ENCODE measurements at places on chromosomes 12 and 14. TPM values are rescaled to one million over a fixed set of nuclear protein-coding genes. Genes with fewer than 3 reads are reported as not detected.

GRCh38 chr14:74202113-74202512 is 37.1 kb upstream of the VSX2 start:
- H3K36me3 ChIP-seq: peaks cover 7% of the 10 kb centered on the region
- H3K27me3 ChIP-seq: no peaks in the 10 kb centered on the region
- no peaks in the 10 kb centered on the region for H3K4me1 ChIP-seq
- no peak for DNase-seq

The INHBC gene
- total RNA-seq: not detected

The TAS2R14 gene
- 1.2 TPM for total RNA-seq

The IGFBP6 gene
- total RNA-seq: 347 TPM

The KRT80 gene
- total RNA-seq: 3.8 TPM

DNA sequence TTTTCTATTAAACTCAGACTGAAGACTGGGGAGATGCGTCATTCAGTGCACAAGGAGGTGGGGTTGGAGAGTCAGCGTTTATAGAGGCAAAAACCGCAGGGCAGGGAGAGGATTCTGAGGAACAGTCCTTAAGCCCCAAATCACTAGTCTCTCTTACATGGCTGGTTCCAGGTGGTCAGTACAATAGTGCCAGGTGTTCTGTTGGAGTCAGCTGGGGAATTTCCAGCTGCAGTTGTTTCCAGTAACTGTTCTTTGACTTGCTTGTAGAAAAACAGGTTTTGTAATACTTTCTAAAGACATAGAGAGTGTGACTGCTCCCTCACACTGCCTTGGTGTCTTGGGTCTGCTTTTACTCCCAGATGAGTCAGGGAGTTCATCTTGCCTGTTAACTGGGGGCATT is 192.2 kb downstream of the TMTC3 start:
- no peaks in the 10 kb centered on the region for H3K27me3 ChIP-seq
- no peak for DNase-seq
- H3K36me3 ChIP-seq: peaks cover 4% of the 10 kb centered on the region
- H3K27ac ChIP-seq: no peak overlapping the region
- peaks cover 43% of the 10 kb centered on the region for H3K4me1 ChIP-seq

The NELL2 gene
- total RNA-seq: not detected

The GLRX5 gene
- total RNA-seq: 46.3 TPM

The PLBD1 gene
- total RNA-seq: not detected

GRCh38 chr12:19491863-19492262 is 52.6 kb downstream of the AEBP2 start:
- H3K36me3 ChIP-seq: peaks cover 5% of the 10 kb centered on the region
- peaks cover 29% of the 10 kb centered on the region for H3K4me1 ChIP-seq
- peak overlapping the region; percentile 3 for H3K4me3 ChIP-seq
- DNase-seq: peak; percentile 52
- H3K27me3 ChIP-seq: peaks cover 3% of the 10 kb centered on the region

DNA sequence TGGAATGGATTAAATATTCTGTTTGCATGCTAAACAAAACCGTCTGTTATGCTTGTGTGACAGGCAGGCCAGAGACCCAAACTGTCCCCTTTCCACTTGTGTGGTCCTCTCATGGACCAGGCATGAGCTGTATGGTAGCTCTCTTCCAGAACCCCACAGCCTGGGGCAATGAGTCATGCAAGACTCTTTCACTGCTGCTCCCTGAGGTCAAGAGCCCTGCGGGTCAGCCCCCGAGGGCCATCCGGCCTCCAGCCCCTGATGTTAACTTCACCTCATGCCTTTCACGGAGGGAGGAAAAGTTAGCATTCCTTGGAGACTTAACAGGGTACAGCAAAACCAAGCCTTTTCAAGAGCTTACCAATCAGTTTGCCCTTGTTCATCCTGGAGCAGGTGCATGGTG is 239.1 kb upstream of the DIO3 start:
- no peak overlapping the region for H3K27ac ChIP-seq
- H3K36me3 ChIP-seq: 0 out of 2 replicates have a peak, but pooled peaks cover 5% of the 10 kb centered on the region
- DNase-seq: no peak
- no peak overlapping the region for H3K4me3 ChIP-seq
- H3K27me3 ChIP-seq: peaks cover 4% of the 10 kb centered on the region

The LPAR5 gene
- not detected for total RNA-seq

GRCh38 chr14:100864960-100865681 is 38.4 kb downstream of the RTL1 start:
- H3K27ac ChIP-seq: peak overlapping the region; percentile 87
- peak; percentile 71 for DNase-seq
- peaks cover 23% of the 10 kb centered on the region for H3K27me3 ChIP-seq
- peak overlapping the region; percentile 59 for H3K4me3 ChIP-seq

DNA sequence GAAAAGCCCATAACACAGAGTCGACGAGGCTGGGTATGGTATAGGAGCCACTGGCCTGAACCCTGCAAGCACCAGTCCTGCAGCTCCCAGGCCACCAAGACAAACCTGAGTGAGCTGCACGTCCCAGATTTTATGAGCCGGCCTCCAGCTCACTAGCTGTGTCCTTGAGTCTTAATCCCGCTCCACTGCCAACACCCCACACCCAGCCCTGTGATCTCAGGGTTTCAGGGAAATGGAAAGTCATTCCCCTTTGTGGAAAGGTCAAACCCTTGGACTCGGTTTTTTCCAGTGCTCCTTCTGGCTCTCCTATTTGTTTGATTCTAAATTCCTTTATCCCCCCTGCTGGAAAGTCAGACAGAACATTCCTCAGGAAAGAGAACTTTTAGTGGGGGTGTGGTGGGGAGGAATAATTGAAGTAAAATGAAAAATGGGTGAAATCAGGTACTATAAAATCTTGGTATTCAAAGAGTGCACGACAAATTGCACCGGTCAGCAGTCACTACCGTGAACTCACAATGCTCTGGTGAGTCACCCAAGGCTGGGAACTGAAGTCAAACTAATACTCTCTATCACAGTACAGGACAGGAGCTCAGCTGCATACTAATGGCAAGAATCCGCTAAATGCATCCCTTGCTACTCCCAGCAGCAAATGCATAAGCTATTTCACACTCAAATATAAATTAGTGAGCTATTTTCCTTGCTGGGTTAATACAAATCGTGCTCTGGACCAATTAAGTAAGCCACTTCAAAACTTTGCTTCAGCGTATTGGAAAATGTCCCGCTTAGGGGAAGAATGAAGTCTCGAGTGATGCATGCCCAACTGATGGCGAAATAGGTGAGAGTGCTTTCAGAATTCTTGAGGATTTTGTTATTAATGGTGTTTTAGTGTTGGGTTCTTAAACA is 9.0 kb downstream of the PITPNM2 start:
- DNase-seq: peak; percentile 61
- peaks cover 44% of the 10 kb centered on the region for H3K4me1 ChIP-seq
- H3K4me3 ChIP-seq: peak overlapping the region; percentile 61
- H3K27me3 ChIP-seq: peaks cover 15% of the 10 kb centered on the region

The CLEC6A gene
- total RNA-seq: not detected

DNA sequence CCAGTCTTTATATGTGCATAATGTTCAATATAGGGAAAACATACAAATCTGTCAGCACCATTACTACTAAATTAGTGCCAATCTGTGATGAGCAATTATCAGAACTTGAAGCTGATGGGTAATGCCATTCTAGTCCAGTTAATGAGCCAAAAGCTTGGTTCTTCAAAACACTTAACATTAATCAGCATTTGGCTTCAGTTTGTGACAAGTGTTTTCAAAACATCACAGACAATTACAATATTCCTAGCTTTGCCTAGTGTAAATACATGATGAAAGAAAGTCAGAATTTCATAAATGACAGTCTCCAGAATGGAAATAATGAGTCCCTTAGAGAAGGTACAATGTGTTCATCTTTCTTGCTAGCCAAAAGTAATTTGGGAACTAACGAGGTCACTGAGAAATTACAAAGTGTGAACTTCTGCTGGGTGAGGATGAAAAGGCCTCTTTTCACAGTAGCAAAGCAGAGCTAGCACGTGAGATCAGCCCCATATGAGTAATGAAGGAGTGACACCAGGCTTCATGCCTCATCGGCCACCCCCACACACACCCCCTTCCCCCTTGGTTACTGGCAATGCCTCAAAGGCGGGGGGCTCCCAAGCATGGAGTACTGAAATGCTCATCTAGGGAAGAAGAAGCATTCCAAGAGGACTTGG is 180.6 kb upstream of the EEA1 start:
- no peaks in the 10 kb centered on the region for H3K36me3 ChIP-seq
- peak overlapping the region; percentile 56 for H3K4me3 ChIP-seq
- no peaks in the 10 kb centered on the region for H3K27me3 ChIP-seq
- peak overlapping the region; percentile 53 for H3K27ac ChIP-seq
- H3K4me1 ChIP-seq: peaks cover 76% of the 10 kb centered on the region

DNA sequence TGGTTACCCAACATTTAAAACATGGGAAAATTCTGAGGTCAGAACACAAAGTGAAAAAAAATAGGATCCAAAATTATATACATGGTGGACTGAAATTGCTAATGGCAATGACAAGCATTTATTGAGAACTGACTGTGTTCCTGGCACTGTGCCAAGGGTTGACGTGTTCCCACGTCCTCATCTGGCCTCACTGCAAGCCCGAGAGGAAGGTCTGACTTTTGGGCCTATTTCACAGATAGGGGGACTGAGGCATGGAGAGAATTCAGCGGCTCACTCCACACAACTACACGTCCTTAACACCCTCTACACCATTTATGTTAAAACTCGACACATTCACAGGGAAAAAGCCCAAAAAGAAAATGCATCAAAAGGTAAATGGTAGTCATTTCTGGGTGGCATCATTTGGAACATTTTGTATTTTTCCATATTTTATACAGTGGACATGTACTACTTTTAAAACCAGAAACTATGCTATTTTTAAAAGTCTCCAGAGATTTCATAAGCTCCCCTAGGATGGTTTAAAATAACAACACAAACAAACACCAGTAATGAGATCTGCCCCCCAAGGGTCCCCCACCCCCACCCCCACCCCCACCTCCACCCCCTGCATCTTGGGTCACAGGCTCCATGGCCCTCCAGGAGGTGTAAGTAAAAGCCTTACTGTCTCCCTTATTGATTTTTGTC is 27.7 kb downstream of the CLMN start:
- no peaks in the 10 kb centered on the region for H3K36me3 ChIP-seq
- no peak overlapping the region for H3K4me3 ChIP-seq
- H3K27me3 ChIP-seq: peaks cover 1% of the 10 kb centered on the region
- H3K27ac ChIP-seq: no peak overlapping the region
- no peak for DNase-seq

DNA sequence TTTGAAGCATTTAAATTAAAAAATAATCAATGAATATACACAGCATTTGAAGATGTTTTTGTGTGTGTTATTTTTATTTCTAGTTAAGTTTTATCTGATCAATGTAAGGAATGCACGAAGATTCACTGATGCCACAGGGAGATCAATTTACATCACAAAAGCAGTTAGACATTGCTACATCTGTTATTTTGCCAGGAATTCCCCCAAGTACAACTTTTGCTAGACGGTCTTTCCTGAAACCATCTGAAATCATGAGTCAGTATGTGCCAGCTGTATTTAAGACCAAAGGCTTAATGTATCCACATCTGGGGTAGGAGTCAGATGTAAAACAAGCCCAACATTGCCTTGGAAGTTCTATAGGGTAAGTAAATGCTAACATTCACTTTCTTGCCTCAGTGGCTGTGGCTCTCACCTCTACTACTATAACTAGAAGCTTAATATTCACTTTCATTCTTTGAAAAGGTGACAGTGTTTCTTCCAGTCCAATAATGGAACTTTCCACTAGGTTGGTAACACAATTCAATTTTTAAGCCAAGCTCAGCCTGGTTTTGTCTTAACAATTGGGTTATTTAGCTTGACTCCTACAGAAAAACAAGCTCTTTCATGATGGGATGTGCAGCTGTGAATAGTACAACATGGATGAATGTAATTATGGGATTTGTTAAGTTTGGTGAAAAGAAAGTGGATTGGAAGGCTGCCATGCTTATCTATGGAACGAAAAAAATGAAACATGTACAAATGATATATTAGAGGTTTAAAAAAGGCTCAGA is 385.4 kb upstream of the TMEM132C start:
- H3K36me3 ChIP-seq: peaks cover 3% of the 10 kb centered on the region
- H3K27ac ChIP-seq: no peak overlapping the region
- no peak for DNase-seq
- H3K4me1 ChIP-seq: no peaks in the 10 kb centered on the region
- H3K4me3 ChIP-seq: no peak overlapping the region

- DNase-seq: no peak
- H3K4me3 ChIP-seq: no peak overlapping the region
- H3K36me3 ChIP-seq: peaks cover 25% of the 10 kb centered on the region
These were observed 49.8 kb downstream of the NUAK1 start for GRCh38 chr12:106088811-106089485.

DNA sequence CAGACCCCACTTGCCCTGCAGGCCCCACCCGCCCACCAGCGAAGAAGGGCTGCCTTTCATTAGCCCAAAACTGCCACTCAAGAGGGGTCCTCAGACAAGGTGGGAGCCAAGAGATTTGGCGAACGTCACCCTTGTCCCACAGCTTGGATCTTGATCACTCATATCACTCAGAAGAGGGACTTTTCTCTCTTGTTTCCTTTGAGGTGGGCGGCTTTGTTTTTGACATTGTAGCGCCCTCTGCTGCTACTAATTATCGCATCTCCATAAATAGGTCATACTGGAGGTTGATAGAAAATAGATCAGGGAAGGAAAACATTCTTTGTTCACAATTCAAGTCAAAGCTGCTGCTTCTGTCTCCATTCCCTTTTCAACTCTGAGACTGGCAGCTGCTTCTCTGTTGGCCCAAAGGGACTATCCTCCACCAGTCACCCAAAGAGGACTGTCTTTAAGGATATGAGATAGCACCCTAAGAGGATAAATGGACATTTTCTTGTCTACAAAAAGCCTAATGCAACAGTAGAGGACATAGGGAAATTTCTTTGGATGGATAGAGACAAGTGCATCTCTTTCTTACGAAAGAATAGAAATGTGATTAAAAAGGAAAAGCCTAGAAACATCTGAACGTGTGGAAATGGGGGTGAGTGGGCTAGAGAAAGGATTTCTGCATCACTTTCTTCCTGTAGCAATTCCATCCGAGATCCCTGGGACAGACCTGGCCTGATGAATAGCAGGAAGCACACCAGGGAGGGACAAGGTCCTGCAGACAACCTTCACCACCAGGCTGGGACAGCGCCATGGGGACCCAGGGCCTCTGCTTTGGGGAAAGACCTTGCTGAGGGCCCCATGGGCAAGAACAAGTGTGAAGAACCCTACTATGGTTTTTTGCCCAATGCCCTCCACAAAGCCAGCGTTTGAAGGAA is 115.8 kb downstream of the DAD1 start:
- no peak overlapping the region for H3K4me3 ChIP-seq
- peaks cover 15% of the 10 kb centered on the region for H3K4me1 ChIP-seq
- H3K27ac ChIP-seq: no peak overlapping the region
- H3K27me3 ChIP-seq: peaks cover 40% of the 10 kb centered on the region

The SDR9C7 gene
- total RNA-seq: not detected

The SENP1 gene
- 20.7 TPM for total RNA-seq

DNA sequence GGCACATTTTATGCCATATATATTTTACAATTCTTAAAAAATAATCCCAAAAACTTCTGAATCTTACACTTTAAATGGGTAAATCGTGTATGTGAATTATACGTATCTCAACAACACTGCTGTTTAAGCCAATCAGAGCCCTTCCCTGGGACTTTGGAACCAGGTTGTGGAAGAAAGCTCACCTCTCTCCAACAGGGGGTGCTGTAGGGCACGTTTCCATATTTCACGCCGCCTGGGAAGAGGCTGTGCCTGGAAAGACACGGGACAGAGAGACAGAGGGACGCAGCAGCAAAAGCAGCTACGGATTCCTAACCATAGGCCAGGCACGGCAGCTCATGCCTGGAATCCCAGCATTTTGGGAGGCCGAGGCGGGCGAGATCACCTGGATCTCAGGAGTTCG is 29.4 kb upstream of the FBRSL1 start:
- DNase-seq: no peak
- no peak overlapping the region for H3K4me3 ChIP-seq
- H3K4me1 ChIP-seq: no peaks in the 10 kb centered on the region
- H3K36me3 ChIP-seq: peaks cover 5% of the 10 kb centered on the region
- peaks cover 5% of the 10 kb centered on the region for H3K27me3 ChIP-seq
- H3K27ac ChIP-seq: no peak overlapping the region
